T-cell (primary cell): ENCODE measurements at places on chromosomes 16 and 17. TPM values are rescaled to one million over a fixed set of nuclear protein-coding genes. Genes with fewer than 3 reads are reported as not detected.

The GPR179 gene
- not detected for total RNA-seq

The CYBA gene
- total RNA-seq, result 440 TPM

The DCTPP1 gene
- 11.2 TPM for total RNA-seq

The NOD2 gene
- 5.2 TPM for total RNA-seq

The CUEDC1 gene
- total RNA-seq, result 0.33 TPM

The ATP2A1 gene
- 0.95 TPM for total RNA-seq

The SYNGR2 gene
- 74.6 TPM for total RNA-seq

- no peak for DNase-seq
Measured at GRCh38 chr17:34130544-34130943, 124.5 kb upstream of the CCL2 start.

DNA sequence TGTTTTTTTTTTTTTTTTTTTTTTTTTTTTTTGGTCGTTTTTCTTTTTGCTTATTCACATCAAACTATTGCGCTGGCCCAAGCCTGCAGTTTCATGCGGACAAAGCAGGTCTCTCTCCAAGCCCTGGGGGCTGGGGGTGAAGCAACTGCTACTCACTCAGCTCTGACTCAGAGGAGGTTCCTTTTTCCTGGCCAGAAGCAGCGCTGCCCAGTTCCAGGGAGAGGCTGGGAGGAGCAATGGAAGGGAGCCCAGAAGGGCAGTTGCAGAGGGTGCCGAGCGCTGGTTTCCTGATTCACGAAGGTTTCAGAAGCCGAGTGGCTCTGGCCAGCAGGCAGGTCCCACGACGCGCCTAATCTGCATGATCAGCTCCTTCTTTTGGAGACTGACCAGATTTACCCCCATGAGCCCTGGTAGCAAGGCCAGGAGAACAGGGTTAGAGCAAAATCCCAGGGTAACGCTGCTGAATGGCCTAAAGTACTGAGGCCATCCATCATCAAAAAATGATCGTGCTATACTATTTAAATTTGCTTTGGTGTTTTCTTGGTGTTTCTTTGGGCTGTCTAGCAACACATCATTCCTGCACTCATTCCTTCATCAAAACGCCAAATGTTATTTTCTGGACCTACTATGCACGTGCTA lies 144.7 kb upstream of the SOX9 start:
- no peak for DNase-seq

GRCh38 chr16:12268606-12269005 lies 292.1 kb downstream of the SNX29 start:
- no peak for DNase-seq

- DNase-seq, result no peak
Measured at GRCh38 chr16:65958086-65958485, 408.4 kb upstream of the CDH5 start.

DNA sequence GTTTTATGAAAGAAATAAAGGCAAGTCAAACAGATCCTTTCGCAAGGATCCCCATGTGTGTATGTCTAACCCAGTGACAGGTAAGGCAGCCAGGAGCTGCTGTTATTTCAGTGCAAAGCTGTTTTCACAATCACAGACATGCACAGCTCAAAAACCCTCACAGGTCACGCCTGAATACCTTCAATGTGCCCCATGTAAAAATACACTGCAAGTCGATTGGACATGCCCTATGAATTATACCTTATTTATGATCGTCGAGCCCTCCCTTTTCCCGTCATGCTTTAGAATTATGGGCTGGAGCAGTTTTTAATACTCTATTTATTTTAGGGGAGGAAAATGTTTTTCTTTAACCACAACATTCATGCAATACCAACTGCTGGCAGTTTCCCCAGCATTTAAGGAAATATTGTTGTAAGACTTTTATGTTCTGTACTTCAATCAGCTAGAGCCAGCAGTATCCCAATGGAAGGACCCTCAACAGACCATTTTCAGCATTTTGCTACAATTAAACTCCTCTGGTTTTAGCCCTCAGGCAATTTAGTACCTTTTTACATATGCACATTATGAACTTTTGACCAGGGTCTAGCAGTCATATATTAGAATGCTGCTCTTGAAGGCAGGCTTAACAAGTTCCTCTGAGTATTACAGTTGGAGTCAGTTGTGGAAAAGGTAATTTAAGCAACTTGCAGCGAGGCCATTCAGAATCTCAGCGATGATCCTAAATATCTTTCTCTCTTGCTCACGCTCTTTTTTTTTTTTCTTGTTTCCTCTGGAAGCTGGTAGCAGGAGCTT lies 362.2 kb downstream of the WWOX start:
- DNase-seq, result no peak

DNA sequence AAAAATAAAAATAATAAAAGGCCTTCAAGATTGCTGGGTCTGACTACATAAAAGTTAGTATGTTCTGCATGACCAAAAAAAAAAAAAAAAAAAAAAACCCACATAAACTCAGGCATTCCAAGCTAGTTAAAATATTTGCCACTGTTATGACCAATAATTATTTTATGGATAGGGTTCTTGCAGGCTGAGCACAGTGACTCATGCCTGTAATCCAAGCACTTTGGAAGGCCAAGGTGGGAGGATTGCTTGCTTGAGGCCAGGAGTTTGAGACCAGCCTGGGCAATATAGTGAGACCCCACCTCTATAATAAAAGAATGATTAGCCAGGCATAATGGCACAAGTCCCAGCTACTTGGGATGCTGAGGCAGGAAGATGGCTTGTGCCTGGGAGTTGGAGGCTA lies 8.1 kb downstream of the SCNN1B start:
- DNase-seq, result no peak

- DNase-seq, result no peak
Measured at GRCh38 chr16:1865902-1866690, 5.9 kb downstream of the MEIOB start.

- no peak for DNase-seq
Measured at GRCh38 chr16:79369796-79370195, 230.7 kb downstream of the MAF start.

- DNase-seq, result no peak
Measured at GRCh38 chr17:57201481-57201880, 54.8 kb upstream of the MSI2 start.

DNA sequence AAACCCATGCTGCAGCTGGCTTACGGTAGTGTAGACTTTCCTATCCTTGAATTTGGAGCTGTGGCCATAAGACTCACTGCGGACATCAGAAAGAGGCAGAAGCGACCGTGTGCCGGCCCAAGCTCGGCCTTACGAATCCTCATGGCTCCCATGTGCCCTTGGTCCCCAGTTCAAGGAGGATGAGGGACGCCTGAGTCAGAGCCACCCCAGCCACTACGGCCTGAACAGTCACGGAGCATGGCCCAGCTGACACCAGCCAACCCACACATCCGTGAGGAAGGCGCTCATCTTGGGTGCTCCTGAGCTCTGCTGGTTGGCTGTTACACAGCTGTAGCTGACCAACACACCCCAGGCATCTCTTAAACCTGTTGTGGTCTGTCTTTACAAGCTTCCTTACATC lies 44.0 kb downstream of the ZCCHC14 start:
- DNase-seq, result no peak

GRCh38 chr17:68731465-68731864 lies 130.3 kb upstream of the FAM20A start:
- DNase-seq, result no peak

DNA sequence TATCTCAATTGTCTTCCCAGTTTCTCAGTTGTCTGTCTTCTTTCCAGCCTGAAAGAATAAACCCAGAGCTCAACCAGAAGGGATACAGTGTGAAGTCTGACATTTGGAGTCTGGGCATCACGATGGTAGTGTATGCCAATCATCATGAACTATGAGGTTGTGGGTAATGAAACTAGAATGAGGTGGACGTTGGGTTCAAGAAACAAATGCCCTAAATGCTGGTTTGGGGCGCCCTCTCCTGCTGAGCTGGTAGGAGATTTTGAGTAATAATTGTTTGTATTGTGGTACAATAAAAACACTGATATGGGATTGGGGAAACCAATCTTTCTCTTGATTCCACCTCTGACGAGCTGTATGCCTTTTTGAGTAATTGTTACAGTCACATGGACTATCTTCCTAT lies 110.4 kb downstream of the MAP2K6 start:
- DNase-seq, result no peak

DNA sequence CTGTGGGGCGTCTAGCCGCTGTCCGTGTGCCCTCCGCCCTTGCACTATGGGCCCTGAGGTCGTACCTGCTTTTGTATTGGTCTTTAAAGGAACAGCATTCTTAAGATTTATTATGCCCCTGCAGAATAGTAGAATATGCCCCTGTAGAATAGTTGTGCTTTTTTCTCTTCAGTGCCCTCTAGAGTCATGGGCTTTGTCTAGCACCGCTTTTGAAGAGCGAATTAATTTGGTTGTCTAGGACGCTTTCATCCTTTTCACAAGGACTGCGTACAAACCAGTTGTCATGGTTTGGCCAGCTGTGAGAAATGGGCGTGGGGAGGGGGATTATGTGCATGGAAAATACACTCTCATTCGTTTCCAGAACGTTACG lies 621 bp downstream of the CEP95 start:
- DNase-seq, result peak; percentile 23

- DNase-seq, result no peak
Measured at GRCh38 chr17:46190763-46191162, 2.5 kb downstream of the KANSL1 start.
